ENCODE measurements at places on chromosomes 11 and 22.
A peak's percentile ranks its signal among the peaks of the same experiment; 100 is the strongest.

DNA sequence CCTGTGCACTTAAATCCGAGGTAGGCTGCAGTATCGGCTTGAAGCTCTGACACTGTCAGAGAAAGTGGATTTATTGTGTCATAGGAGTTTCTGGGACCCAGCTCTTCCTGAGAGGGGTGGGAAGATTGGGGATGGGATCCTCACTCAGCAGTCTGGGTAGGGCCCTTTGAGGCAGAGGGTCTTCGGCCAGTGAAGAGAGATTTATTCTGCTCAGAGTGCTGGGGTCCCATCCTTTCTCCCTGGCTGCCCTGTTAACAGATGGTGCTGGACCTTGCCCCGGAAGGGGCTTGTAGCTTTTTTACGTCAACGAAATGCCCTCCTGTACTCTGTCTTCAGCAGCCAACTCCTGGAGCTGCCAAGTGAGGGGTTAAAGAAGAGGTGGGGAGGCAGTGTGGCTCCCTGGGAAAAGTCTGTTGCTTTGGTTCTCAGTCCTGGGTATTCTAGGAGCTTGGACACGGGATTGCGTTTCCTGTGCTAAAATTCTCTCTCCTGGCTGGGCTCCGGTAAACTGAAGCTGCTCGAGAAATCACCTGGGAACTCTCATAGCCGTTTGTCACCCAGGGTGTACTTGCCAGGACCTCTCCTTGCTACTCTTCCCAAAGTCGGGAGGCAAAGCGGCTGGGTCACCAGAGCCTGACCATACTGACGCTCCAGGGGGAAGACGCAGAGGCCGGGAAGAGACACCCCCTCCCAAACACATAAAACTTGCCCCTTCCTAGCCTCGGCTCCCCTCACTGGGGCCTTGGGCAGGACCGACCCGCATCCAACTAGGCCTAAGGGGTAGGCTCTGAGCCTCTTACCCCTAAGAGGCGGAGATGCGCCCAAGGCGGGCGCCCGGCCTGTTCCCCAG is 806 bp upstream of the SMDT1 start:
- DNase-seq: no peak

- no peak for DNase-seq
Measured at GRCh38 chr11:10727146-10727851, 23.7 kb upstream of the CTR9 start.

- no peak for DNase-seq
Measured at GRCh38 chr11:121328176-121328966, 35.8 kb downstream of the SC5D start.

DNA sequence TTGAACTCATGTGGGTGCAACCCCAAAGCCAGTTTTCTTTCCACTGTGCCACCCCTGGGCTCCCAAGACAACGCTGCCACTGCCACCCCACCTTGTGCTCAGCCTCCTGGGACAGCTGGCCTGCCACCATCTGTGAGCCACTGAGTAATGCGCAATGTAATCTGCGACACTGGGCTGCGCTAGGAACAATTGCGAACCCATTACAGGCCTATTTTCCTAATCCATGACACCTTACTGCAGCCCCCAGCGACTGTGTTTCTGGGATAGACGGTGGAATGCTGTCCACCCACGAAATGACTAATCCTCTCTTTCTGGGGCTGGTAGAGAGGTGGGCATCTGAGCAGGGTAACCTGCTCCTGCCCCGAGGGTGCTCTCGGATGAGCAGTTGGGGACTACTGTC is 22.2 kb downstream of the FLRT1 start:
- DNase-seq: no peak

- DNase-seq: no peak
Measured at GRCh38 chr22:26289611-26290101, 120.4 kb downstream of the SEZ6L start.

DNA sequence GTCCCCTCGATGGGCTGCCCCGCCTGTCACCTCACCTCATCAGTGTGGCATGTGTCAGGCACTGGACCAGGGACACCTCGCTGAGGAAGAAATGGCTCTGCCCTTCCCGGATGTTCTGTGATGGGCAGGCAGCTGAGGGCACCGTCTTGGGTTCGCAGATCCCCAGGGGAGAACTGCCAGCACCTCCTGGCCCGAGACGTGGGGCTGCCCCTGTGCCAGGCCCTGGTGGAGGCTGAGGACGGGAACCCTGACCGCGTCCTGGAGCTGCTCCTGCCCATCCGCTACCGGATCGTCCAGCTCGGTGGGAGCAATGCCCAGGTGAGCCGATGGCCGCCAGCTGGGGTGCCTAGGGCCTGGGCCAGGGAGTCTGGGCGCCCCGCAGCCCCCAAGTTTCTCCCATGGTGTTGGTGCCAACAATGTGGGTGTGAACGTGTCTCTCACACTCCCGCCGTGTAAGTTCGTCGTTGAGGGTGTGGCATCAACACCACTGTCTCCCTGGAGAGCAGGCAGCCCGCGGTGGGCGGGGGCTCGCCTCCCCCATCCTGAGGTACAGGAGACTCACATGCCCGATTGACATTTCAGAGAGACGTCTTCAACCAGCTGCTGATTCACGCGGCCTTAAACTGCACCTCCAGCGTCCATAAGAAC is 7.3 kb upstream of the GTSE1 start:
- DNase-seq: peak; percentile 67
